ENCODE measurements at places on chromosomes 12 and 14.

DNA sequence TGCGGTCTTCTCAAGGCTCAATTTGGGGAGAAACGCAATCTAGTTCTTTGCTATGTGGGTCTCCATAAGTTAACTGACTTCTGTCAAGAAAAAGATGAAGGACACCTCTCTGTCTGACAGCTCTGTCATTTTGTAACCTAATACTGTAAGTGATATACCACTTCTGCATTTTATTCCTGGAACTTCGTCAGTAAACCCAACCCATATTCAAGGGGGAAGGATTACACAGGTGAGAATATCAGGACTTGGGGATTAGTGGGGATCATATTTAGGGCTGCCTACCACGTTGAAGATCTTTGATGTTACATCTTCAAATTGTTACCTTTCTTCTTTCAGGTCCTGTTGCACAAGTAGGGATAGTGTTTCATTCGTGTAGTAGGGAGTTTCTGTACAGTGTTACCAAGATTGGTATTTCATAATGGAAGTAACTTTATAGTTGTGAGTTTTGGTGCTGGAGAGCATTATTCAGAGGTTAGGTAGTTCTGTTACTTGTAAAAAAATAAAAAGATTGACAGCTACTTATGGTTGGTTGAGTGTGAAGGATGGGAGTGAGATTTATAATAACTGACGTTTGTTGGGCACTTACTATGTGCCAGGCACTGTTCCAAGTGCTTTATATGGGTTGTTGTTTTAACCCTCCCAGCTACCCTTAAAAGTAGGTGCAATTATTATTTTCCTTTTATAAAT is 1.6 kb downstream of the TMEM260 start:
- DNase-seq: no peak

GRCh38 chr14:51006781-51007211 is 62.5 kb upstream of the PYGL start:
- DNase-seq: no peak

GRCh38 chr14:48035836-48036235 is 360.4 kb upstream of the MDGA2 start:
- no peak for DNase-seq

DNA sequence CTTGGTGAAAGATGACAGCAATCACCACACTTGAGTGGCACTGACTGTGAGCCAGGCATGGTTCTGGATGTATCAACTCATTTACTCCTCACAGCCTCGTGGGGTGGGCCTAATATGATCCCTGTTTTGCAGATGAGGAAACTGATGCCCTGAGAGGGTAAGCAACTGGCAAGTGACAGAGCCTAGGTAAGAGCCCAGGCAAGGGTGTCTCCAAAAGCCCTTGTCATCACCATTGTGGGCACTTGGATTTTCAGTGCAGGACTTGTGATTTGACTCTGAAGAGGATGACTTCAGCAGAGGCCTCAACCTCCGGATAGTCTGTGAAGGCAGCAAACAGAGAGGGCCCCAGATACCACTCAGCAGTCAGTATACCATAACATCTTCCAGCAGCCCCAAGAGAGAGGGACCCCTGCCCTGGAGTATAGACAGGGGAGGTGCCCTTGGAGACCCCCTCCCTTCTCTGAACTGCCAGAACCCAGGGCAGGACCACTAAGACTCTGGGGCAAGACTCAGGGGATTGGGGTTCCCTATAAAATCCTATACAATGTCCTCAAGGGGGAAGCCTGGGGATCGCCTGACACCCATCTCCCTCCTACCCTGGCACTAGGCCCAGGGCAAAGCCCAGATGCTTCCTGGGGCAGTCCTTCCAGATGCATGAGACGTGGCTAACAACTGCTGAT is 7.1 kb upstream of the KRT5 start:
- no peak for DNase-seq

DNA sequence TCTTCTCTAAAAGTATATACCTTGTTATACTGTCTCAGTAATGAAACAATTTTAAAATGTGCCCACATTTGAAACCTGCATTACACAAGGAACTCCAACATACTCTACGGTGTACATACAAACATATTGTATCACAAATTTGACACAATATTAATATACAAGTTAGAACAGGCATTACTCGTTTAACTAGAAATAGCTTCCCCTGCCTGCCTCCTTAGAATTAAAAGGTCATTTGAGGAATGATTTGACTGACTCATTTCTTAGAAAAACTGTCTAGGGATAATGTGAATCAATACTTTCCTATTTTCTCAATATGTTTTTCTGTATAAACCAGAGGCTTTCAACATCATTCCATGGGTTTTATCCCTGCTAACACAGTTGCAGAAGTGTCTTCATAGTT is 73.7 kb downstream of the STON2 start:
- DNase-seq: no peak

DNA sequence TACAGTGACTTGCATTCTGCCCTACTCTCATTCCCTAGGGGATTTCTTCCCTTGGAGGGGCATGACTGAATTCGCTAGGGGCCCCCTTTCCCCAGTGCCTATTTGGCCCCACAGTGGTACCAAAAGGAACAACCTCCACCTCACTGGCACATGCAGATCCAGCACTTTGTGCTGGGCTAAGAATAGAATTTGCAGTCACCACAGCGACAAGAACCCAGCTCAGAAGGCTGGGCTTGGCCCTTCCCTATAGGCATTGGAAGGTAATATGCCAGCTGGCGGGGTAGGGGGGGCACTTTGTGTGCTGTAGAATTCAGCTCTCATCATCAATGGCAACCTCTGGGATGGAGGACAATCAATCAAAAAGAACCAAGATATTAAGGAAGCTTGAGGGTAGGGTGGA is 13.9 kb downstream of the BAZ2A start:
- DNase-seq: no peak

DNA sequence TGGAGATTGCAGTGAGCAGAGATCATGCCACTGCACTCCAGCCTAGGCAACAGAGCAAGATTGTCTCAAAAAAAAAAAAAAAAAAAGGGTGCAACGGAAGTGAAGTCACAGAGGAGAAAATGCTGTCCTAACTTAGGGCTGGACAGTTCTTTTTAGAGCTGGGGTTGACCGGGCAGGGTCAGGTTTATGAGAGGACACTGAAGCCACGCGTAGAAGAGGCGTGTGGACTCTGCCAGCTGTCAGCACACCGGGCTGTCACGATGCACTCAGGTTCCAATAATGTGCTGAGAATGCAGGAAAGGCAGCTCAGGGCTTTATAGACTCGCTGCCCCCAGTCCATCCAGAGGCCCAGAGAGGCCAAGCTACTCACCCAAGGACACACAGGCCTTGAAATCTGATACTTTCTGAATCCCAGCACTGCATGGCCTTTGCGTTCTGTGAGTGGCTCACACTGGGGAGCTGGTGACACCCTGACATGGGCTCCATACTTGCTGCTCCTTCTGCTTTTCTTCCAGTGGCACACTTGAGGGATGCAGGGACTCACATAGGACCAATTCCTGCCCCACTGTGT is 28.9 kb upstream of the SPPL3 start:
- no peak for DNase-seq

DNA sequence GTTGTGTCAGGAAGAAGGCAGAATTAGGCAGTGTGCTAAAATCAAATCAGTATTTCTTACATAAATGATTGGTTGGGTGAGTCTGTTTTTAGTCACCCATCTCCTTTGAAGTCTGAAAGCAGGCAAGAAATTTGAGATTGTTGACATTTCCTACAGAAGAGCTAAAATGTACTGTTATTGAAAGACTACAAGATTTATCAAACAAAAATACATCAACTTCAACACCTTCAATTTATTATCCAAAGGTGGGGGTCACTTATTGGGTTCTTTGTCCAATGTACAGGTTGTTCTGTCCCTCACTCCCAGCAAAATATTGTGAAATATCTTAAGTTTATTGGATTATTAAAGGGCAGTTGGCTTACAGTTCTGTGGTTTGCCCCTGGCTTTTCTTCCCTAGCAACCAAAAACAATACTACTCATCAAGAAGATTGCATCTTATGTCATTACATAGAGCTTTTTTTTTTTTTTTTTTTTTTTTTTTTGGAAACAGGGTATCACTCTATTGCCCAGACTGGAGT is 20.6 kb upstream of the PKP2 start:
- no peak for DNase-seq

- DNase-seq: no peak
These were observed 153.6 kb downstream of the PHLDA1 start for GRCh38 chr12:75877763-75878621.

- peak; percentile 24 for DNase-seq
These were observed 132.8 kb downstream of the DIO2 start for GRCh38 chr14:80078501-80078900.

GRCh38 chr14:94135476-94135875 is 6.1 kb upstream of the IFI27L2 start:
- no peak for DNase-seq

DNA sequence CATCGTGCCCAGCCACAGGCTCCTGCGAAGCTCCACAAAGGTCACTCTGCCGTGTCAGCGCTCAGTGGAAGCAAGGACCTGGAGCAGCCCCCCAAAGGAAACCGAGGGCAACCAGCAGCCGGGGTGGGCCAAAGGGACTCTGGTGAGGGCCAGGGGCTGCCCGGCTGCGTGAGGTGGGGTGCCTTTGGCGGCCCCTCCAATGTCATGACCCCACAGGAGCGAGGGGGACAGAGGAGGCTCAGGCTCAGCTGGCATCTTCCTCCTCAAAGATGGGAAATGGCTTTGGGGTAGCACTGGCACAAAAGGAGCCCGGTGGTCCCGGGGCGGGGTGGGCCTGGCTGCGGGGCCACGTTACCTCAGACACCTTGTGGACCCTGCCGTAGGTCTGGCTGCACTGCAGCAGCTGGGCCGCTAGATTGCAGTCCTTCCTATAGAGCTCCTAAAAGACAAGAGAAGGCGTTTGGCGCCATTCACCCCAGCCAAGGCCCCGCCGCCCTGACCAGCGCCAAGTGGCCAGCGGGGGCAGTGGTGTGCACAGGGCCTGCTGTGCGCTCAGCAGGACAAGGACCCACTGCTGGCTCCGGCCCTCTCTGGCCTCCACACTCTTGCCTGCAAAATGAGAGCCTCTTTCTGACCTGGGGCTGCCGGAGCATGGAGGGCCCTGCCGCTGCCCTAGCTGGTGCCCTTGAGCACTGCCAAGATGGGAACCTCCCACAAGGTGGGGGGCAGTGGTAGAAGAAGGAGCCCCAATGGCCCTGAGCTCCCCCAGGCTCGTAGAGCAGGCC is 46.9 kb downstream of the BEGAIN start:
- no peak for DNase-seq

DNA sequence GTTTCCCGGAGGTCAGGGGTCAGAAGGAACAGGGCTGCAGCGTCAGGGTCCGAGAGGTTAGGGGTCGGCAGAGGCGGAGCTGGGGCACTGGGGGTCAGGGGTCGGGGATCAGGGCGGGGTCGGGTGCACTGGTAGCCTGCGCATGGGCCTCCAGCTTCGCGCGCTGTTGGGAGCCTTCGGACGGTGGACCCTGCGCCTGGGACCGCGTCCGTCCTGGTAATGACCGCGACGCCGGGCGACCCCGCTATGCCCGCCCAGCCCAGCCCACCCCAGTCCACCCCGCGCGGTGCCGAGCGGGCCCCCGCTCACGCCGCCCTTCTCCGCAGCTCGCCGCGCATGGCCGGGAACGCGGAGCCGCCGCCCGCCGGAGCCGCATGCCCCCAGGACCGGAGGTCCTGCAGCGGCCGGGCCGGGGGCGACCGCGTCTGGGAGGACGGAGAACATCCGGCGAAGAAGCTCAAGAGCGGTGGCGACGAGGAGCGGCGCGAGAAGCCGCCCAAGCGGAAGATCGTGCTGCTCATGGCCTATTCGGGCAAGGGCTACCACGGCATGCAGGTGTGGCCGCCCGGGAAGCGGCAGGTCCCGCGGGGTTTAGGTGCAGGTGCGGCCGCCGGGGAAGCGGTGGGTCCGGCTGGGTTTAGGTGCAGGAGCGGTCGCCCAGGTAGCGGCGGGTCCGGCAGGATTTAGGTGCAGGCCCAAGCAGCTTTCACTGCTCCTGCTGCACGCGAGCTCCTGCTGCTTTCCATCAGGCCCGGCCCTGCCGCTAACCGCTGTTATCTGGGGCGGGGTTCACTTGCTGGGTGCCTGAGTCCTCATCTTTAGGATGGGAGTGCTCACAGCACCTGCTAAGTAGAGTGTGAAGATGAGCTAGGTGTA is 743 bp downstream of the PUS1 start:
- no peak for DNase-seq

DNA sequence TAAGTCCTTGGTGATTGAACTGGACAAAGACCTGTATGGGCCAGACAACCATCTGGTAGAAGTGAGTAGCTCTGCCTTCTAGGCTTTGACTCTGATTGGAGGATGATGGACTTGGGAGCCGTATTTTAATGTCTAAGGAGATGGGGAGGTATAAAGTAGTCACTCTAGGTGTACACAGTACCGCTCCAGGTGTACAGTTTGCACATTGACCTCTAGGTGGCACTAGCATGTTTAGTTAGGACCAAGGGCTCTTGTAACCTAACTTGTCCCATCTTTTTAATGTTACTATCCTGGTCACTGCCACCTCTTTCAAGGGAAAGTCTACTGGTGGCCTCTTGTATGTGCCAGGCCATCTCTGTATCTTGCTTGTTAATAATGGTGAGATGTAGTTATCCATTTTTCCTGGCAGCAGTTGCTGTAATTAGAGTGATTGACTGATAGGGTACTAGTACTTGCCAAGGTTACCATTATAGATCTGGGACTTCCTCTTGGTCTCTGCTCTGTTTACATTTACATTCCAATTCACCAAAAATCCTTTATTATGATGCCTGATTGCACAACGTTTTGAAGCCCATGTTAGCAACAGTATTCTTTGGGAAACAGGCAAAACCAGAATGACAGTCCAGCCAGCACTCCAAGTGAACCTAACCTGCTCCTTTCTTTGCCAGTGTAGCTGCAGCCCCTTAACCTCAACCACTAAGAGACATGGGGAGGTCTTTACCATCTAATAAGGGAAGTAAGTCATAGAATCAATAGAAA is 3.6 kb downstream of the SMARCD1 start:
- no peak for DNase-seq

DNA sequence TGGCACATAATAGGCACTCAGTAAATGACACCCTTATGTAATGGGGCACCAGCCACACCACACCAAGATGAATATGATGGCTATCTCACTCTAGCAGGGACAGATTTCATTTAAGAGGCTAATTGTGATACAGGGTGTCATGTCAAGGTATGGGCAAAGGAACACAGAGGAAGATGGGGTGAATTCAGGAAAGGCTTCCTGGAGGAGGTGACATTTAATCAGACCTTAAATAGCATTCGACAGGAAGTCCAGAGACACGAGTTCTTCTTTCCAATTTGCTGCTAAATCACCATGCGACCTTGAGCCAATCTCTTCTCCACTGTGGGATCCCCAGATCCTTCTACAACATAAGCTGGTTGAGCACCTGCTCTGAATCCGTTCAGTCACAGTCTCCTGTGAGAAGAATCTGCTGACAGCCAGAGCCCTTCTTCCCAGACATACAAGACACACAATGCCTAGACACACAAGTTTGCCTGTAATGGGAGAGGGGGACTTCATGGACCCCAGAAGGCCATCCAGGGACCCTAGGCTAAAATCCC is 1.5 kb upstream of the DTX1 start:
- DNase-seq: no peak

Data from NCI-H187 treated with DMSO at 0.1 percent for 48 hours (cell line).